ENCODE measurements at places on chromosomes 11 and 22.
A peak's percentile ranks its signal among the peaks of the same experiment; 100 is the strongest.

DNA sequence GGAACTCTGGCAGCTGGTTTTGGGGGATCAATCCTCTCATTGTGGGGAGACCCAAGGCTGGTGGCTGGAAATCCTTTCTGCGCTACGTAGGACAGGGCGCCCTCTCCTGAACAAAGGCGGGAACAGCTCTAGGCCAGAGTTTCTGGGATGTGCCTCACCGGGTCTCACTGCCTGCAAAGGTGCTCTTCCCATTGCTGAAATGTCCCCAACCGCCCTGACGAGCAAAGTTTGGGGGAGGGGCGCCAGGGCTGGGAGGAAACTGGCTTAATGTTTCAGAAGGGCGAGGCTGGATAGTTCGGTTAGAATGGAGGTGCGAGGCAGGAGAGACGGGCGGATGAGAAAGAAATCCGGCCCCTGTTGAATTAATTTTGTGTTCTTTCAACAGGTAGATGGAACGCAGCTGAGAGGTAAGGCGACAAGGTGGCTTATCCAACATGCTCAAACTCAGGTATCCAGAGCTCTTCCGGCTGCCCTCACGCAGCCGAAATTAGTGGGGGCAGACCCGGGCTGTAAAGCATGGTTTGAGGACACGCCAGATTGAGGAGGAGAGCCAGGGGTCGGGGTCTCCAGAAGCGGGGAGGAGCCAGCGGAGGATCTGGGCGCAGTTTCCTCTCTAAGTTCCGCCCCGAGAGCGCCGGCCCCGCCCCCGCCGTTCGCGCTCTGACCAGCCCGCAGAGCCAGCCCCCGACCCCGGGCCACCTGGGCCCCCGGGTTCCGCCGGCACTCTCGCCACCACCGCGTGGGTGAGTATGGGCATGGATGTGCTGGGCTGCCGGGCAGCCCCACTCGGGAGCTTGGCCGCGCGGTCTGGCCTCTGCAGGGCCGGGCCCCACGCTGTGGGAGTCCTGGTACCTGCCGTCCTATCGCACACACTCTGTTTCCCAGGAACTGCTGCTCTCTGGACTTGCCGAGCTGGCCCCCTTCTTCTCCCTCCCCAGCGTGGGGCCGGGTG, at the start of gene PGAP2:
Gene PGAP2, plus strand, starts transcription at position 652 of the 952 bp plus-strand sequence. CDS start 2,700 bp downstream, outside the sequence.
- DNase-seq: peak; percentile 81

GRCh38 chr11:22681281-22681812, 14.9 kb downstream of the GAS2 start:
- no peak for DNase-seq

- no peak for DNase-seq
Observed at GRCh38 chr11:40376331-40376730, 1083.1 kb downstream of the LRRC4C start.

- DNase-seq: no peak
Observed at GRCh38 chr11:102007567-102008437, 39.4 kb upstream of the CFAP300 start.

DNA sequence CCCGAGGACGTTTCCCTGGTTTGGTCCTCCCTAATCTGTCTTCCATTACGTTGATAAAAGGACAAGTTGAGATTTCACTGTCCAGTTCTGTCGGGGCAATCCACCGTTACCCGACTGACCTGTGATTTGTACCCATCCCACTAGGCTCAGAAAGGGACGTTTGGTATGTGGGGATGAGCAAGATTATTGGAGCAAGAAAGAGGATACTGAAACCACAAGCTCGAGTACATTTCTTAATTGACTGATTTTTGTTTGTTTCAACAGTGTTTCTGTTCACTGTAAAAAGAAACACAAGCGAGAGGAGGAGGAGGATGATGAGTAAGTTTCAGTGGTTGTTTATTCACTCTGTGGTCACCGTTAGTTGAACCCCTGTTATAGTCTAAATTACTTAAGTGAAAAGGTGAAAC, 969 bp downstream of the CCDC117 start:
- no peak for DNase-seq

GRCh38 chr22:49749227-49749626, 78.4 kb downstream of the BRD1 start:
- DNase-seq: no peak

- DNase-seq: no peak
Observed at GRCh38 chr11:46526216-46527215, 67.3 kb downstream of the AMBRA1 start.

- DNase-seq: peak; percentile 55
Observed at GRCh38 chr11:79413268-79413667, 27.6 kb downstream of the TENM4 start.

DNA sequence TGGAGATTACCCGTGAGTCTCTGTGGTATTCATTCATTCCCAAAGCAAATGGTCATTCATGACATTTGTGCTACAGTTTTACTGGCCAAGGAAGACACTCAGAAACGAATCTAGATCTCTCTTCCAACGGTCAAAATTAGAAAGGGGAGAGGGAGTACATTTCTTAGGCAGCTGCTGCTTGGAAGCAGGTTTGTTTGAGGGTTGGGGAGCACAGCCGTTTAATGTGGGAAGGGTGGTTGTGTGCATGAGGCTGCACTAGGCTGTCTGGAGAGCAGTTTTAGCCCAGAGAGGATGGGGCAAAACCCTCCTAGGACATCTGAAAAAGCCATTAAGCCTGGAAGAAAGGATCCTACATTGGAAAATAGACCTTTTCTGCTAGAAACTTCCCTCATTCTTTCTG, 29.7 kb upstream of the TIMP3 start:
- DNase-seq: no peak

- no peak for DNase-seq
Observed at GRCh38 chr11:90764691-90765090, 541.8 kb upstream of the CHORDC1 start.

- DNase-seq: no peak
Observed at GRCh38 chr11:90228056-90228455, 5.2 kb upstream of the CHORDC1 start.

GRCh38 chr11:35567737-35568465, 42.5 kb upstream of the PAMR1 start:
- no peak for DNase-seq
